ENCODE measurements at places on chromosomes 4 and X.

DNA sequence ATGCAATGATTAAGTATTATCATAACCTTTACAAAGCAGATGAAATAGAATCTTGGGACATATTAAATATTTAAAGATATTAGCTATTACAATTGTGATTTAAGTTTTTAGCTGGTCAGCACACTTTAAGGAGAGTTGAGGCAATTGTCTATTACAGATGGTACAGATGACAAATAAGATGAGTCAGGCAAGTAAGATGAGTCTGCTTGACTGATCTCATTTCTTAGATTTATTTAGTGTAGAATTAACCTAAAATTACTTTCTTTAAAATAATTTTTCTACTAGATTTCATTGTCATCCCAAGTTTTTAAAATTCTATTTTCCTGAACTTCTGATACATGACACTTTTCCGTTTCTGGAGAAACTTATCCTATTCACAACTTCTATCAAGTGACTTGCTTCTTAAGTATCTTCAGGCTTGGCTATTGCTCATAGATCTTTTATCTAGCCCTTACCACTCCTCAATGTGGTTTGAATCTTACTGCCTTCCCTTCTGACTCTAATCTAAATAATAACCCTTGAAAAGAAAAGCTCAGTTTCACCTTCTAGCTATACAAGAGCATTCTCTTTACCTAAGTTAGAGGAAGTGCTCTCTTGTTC is 32.9 kb downstream of the CXCL1 start:
- DNase-seq = no peak

- DNase-seq = no peak
These were observed 286.8 kb downstream of the CBLL2 start for GRCh38 chrX:22559506-22559905.

DNA sequence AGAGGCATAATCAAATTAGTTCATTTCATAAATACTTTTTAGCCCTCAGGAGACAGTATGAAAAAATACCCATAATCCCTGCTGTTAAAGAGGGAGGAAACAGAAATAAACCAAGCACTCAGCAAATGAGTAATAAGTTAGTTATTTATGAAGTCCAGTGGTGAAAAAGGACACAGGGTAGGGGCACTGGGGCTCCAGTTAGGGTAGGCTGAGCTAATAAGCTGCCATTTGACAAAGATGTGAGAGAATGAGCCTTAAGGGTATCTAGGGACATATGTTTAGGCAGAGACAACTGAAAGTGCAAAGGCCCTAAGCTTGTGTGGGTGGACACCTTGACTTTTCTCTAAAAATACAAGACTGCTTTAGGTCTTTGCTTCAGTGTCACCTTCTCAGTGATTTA is 94.4 kb downstream of the IL15 start:
- no peak for DNase-seq

- DNase-seq = no peak
These were observed 17.1 kb downstream of the PPP2R3B start for GRCh38 chrX:369563-370101.

GRCh38 chr4:16864199-16864598 is 34.2 kb downstream of the LDB2 start:
- DNase-seq = no peak

DNA sequence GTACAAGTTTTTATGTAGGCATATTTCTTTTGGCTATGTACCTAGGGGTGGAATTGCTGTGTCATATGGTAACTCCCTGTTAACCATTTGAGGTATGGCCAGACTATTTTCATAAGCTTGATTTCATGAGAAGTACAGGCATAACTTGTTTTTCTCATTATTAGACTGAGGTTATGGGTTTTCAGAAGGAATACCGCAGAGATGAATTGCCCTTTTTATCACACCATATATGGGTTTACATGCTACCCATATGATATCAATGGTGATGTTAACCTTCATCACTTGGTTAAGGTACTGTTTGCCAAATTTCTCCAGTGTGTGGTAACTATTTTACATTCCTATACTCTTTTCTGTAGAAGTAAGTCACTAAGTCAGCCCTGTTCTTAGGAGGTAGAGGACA is 23.5 kb downstream of the RAB40A start:
- DNase-seq = no peak

- peak; percentile 5 for DNase-seq
These were observed 791.9 kb downstream of the FAT4 start for GRCh38 chr4:126106658-126107057.

- DNase-seq = no peak
These were observed 22.2 kb upstream of the HMX1 start for GRCh38 chr4:8893624-8894423.

- no peak for DNase-seq
These were observed 70.6 kb downstream of the AR start for GRCh38 chrX:67614423-67614822.

DNA sequence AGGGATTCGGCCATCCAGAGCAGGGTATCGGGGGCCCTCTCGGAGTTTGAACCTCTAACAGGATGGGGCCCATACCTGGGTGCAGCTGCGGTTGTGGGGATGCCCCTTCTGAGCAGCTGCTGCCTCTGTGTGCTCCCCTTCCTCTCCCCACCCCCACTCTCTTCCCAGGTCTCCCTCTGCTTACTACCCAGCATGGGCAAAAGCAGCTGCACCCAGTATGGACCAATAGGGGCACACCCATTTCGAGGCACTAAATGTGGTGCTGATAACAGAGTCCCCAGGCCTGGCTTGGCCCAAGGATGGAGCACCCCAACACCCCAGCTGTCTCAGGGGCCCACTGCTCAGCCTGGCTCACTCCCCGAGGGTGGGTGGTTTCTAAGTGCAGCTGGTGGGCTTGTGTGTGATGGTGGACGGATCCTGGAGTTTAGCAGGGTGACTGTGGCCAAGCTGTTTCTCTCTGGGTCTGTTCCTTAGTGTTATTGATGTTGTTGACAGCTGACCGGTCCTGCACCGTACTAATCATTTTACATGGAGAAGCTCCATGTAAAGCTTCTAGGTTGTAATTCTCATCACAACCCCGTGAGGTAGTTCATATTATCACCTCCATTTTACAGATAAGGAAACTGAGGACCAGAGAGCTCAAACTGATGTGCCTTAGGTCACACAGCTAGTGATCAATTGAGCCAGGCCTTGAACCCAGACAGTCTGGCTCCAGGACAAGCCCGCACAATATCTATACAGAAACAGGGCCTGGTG is 13.1 kb upstream of the KIAA0232 start:
- DNase-seq = no peak

- no peak for DNase-seq
These were observed 127.9 kb upstream of the FTHL17 start for GRCh38 chrX:31199840-31200114.

DNA sequence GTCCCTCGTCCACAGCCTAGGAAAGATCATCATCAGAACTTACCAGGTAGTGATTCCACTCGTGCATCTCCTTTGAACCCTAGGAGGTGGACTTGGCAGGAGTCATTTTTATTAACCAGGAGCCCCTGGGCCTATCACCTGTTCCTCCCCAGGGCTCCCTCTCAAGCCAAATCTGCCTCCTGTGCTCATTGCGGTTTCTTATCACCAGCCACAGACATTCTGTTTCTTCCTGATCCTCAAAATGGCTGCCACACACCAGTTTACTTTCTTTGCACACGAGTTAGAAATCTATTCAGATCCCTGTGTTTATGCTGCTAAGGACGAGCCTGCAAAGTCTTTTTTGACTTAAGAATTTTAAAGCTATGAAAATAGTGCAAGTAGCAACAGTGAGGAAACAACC is 354.5 kb upstream of the BOD1L1 start:
- peak; percentile 0 for DNase-seq

DNA sequence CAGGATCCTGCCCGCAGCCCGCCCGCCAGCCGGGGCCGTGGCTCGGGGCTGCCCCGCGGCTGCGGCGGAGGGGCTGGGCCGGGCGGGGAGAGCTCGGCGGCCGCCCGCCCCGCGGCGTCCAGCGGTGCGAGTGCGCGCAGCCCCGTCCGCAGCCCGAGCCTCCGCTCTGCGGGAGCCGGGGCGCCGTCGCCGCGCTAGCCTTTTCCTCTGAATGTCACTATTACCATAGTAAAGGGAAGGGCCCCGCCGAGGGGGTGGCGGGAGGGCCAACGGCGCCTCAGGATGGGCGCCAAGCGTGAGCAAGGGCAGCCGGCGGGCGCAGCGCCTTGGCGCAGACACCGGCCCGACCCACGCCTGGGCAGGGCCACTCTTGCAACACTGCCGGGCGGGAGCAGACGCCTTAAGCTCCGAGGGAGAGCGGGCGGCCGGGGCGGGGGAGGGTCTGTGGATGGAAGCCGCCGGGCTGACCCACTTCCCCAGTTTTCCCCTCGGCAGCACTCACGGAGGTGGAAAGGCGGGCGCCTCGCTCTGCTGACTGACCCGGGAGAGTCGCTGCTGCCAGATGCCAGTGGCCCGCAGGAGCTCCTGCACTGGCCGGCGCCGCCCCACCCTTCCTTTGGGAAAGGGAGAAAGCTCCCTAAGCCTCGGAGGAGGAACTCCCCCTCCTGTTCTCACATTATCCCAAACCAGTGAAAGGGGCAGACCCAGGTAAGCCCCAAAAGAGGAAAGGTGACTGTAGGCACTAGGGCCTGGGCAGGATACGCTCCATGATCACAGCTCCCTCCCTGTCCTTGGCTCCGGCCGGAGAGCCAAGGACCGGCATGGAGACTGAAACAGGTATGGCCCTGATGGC is 329.4 kb downstream of the HNRNPD start:
- no peak for DNase-seq

DNA sequence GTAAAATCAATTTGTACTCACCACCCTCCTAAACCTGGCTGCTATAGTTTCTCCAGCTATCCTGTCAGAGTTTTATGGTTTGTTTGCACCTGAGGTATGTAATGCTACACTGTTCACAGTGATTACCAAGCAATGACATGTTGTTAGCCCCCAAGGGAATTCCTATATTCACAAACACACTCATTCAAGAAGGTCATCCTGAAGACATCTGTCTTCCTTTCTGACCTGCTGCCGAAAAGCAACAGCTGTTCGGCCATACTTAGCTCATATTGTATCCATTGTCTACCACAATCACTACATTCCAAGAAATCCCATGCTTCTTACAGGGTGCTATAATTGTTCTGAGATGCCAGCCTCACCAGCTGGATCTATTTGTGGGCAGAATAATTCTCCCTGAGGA is 160.1 kb upstream of the GYPA start:
- no peak for DNase-seq

DNA sequence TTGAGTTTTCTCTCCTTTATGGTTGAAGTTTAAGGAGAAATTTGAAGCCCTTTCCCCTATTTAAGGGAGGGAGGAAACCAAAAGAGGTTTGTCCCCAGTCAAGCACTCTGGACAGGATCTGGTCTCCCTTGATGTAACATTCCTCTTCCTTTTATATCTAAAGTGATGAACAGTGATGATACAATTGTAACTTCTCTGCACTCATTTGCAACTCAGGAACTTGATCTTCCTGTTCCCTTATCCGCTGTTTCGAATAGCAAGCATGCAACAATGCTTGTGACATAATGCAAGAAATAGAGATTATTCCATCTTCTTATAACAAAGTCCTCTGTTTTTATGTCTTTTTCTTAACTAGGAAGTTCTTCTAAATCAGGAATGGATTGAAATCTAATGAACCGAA is 18.3 kb downstream of the ALPK1 start:
- peak; percentile 17 for DNase-seq

- no peak for DNase-seq
These were observed 29.3 kb downstream of the MOSPD2 start for GRCh38 chrX:14902537-14902936.

DNA sequence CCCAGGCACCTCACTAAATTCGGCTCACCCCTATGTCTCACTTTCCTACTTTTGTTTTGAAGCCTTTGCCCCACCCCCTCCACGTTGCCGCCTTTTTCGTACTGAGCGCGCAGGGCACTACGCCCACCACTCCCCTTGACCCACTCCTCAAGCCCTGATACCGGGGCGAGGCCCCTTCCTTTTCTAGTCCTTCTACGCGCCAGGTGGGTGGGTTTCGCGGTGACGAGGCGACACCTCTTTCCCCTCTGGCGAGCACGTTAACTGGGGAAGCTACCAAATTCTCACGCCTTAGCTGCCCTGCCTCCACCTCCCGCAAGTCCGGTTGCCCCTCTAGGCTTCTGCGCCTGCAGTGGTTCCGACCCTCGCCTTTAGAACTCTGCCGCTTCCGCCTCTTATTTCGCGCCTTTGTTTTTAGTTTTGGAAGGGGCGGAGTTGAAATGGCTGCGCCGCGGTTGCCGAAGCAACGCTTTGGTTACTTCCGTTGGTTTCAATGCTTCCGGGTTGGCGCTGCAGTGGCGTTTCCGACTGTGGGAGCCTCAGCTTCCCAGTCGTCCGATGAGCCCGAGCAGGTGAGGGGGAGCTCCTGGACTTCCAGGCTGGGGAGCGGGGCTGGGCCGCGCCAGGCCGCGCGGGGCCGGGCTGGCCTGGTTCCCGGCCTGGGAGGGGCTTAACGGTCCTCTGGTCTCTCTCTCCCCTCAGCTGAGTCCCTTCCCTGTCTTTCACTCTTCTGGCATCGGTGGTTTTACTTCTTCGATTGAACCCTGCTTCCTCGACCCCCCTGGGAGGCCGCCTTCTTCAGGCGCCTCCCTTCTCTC is at the start of gene SLC25A14:
SLC25A14 (plus strand) TSS at position 512 of the 815 bp plus-strand sequence. CDS start 360 bp downstream, outside the sequence.
- DNase-seq = peak; percentile 43

- no peak for DNase-seq
These were observed 53.6 kb downstream of the FIP1L1 start for GRCh38 chr4:53431052-53431451.

GRCh38 chr4:156609421-156609820 is 362.2 kb downstream of the PDGFC start:
- DNase-seq = no peak

DNA sequence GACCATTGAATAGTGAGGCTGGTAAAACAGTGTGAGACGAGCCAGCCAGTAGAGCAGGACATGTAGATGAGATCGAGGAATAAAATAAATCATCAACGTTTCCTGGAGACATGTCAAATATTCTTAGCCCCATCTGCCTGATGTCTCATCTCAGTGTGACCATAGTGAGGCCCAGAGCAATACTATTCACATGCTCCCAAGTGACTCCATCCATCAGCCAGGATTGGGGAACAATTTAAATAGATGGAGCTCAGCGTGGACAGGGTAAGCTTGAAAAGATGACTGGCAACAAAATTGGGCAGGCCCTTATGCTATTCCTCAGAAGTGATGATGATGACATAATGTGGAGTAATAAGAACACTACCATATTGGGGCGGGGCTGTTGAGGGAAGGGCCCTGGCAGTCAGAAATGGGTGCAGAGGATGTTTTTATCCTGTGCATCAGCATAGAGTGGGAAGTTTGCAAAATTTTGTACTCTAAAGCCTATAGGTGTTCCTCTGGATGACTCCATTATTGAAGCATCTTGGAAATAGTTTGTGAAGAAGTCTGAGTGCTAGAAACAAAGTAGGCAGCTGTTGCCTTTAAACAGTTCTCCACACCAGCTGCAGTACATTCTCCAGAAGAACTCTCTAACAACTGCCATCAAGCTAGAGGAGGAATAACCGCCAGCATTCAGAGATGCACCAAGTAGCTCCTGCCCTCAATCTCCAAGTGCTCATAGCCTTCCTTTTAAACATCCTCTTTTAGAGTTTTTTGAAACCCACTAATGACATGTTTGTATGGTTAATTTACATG is 333.0 kb downstream of the DCHS2 start:
- no peak for DNase-seq

GRCh38 chr4:3389233-3390215 is 52.2 kb upstream of the HGFAC start:
- DNase-seq = peak; percentile 21
